ENCODE measurements at places on chromosomes 12 and 14.

DNA sequence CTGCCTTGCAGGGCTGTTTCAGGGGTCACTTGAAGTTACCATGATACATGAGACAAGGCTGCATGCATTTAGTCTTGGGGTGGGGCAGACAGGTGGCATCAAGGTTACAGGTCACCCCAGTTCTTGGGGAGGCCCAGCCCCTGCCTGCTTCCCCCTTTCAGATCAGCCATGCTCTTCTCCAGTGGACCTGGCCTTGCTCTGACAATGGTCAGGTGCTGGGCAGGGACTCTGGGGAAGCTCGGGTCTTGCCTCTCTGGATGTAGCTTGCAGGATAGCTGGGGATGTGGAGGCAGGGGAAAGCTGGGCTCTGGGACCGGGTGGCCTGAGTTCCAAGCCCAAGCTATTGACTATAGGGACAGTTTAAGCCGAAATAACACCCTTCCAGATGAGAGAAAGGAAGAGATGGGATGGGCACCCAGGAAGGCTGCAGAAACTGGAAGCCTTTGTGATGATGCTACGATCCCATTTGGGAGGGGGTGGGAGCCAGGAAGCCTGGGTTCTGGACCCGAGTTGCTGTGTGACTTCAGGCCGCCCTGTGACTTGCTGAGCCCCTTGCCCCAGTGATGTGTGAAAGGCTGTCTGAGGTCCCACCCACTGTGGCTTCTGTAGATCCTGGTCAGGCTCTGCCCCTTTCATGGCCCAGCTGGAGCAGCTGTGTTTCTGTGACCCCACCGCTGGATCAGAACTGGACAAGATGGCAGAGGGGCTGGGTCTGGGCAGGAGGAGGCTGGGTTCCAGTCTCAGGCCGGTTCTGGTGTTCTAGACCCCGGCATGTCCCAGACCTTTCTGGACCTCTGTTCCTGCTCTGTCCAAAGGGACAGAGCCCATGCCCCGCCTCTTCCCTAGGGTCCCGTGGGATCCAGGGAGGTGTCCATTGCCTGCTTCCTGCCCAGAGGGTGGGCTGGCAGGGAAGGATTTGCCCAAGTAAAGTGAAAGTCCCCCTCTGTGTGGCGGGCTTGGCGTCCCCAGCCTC is 2.1 kb downstream of the TNFAIP2 start:
- no peak for DNase-seq

DNA sequence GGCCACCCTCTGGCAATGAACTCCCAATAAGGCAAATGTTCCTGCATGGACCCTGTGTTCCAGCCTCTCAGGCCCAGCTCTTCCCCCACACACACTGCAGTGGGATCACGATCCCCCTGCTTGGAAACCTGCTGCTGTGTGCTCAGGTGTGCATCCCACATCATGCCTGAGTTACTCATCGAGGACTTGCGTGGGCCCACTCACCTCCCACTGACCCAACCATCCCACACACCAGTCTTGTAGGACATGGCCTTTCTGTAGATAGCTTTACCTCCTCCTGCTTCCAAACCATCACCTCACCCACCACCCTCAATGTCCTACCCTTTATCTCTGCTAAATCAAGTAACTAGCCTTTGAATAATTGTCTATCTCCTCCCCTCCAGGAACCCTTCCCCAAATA is 24.6 kb downstream of the NPC2 start:
- DNase-seq, result peak; percentile 42

GRCh38 chr14:83255015-83255726 is 1721.5 kb upstream of the SEL1L start:
- no peak for DNase-seq

- DNase-seq, result no peak
These were observed 5.9 kb downstream of the GSG1 start for GRCh38 chr12:13097491-13098011.

DNA sequence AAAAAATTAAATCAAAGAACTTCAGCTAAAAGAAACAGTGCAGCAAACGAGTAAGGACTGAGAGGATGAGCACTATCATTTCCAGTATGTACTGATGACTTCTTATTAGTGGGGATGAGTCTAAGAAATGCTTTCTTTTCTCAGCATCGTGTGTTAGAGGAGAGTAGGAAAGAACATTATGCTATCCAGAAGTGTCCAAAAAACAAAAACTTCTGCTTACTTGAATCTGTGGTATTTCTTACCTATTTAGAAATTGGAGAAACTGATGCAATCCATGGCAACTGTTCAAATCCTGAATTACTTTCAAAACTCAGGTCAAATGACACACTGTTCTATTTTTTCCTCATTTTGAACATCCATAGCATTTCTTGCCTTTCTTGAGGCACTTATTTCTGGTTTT is 23.7 kb downstream of the ABCD2 start:
- DNase-seq, result no peak

GRCh38 chr14:100419856-100420255 is 96.7 kb downstream of the SLC25A47 start:
- DNase-seq, result no peak

DNA sequence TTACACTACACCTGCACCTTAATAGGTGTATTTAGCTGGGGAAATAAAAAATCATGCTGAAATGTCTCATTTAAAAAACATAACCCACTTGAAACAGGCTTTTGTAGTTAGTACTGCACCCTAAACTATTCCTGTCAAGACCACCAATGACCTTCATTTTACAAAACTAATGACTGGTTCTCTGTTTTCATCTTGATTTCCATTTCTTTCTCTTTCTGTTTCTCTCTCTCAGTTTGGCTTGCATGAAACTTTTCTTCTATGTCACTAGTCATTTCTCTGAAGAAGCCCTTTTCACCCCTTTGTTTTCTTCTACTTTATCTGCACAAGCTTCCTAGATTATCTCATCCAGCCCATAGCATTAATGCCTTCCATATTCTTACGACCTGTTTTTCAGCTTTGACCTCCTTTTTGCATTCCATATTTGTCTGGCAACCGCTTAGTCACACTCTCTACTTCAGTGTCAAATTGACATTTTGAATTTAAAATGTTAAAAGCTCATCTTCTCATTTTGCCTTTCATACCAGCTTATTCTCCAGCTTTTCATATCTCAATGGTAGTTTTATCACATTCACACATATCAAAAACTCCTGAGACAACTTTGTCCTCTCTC is 32.7 kb upstream of the KLRF1 start:
- DNase-seq, result no peak

DNA sequence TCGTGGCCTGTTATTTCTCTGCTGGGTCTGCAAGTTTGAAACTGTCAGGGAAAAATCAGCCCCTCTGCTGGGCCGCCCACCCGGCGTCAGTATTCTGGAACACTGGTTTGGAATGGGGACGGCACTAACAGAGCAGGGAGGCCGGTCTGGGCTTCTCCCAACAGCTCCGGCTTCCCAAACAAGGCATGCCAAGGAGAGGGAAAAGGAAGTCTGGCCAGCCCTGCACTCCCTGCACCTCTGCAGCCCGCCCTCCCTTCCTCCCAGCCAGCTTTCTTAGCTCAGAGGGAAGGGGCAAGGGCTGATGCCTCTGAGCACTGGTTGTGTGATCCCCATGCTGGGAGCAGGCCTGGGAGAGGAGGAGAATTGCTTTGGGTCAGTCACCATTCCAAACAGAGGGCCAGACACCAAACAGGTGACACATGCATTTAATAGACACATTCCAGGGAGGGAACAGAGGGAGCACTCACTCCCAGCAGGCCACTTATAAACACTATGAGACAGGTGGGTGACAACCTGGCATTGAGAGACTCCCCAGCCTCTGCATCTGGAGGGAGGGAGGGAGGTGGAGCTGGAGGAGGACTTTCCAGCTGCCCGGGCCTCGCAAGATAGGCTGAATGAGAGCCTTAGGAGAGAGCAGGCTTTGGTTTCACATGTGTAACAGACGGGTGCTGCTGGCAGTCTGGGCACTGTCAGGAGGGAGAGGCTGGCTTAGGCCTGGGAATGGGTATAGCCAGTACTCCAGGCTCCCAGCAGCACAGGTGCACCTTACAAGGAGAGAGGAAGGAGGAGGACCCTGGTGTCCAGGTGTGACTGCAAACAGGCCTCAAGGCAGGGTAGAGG is 10.3 kb downstream of the KRT75 start:
- no peak for DNase-seq

DNA sequence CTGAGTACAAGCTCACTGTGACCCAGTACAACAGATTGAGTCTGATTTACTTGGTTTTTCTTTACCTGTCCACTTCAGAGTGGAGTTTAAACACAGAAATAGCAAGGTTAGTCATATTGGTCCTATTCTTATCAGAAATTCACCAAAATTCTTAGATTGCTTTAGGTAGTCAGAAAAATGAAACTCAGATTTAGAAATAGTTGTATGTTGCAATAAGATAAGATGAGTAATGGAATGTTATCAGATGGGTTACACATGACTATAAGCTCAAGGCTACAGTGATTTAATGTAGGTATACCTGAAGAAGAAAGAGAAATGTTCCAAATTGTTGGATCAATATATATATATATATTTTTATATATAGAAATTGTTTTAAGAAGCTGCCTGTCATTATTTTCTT is 524.1 kb downstream of the LRFN5 start:
- DNase-seq, result no peak

- DNase-seq, result peak; percentile 66
These were observed 479 bp downstream of the GPR135 start for GRCh38 chr14:59464486-59465315.
